Activated CD8-positive, alpha-beta memory T cell treated with anti-CD3 and anti-CD28 coated beads for 1 hour (primary cell): ENCODE measurements at places on chromosomes 7 and 10.

- DNase-seq, result no peak
Measured at GRCh38 chr10:14409247-14409646, 78.5 kb upstream of the FRMD4A start.

GRCh38 chr10:114442091-114442630, 37.9 kb upstream of the AFAP1L2 start:
- DNase-seq, result no peak

- peak; percentile 44 for DNase-seq
Measured at GRCh38 chr7:3063016-3063753, 19.5 kb upstream of the CARD11 start.

GRCh38 chr7:151237244-151238189, 5.2 kb downstream of the CHPF2 start:
- DNase-seq, result no peak
